Stimulated activated CD4-positive, alpha-beta T cell treated with anti-CD3 and anti-CD28 coated beads, TNF-alpha, amount 100 ng/mL, for 4 hours (primary cell): ENCODE measurements at places on chromosomes 2 and 18.

- DNase-seq: no peak
Observed at GRCh38 chr2:23614701-23615100, 229.7 kb downstream of the KLHL29 start.

- no peak for DNase-seq
Observed at GRCh38 chr18:57353137-57353939, 981 bp downstream of the ST8SIA3 start.

GRCh38 chr18:38033282-38033681 lies 467.7 kb upstream of the CELF4 start:
- no peak for DNase-seq

DNA sequence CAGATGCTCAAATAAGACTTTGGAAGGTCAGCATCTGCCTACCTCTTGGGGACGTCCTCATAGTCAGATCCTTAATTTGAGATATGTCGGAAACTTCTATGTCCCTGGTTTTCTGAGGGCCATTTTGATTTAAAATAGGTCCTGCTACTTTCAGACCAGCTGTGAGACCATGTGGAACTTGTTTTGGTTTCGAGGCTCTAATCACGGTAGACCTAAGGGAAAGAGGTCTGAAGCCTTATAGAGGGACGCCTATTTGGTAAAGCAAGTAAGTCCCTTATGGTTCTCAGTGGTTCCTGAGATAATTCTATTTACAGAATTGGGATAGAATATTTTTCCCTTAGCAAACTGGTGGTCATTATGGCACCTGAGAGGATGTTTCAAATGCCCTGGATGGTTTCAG lies 75.1 kb downstream of the RFTN2 start:
- DNase-seq: no peak

GRCh38 chr2:190467575-190468083 lies 59.5 kb downstream of the MFSD6 start:
- no peak for DNase-seq
